CD4-positive, alpha-beta T cell (primary cell): ENCODE measurements at places on chromosomes 2 and 18.

DNA sequence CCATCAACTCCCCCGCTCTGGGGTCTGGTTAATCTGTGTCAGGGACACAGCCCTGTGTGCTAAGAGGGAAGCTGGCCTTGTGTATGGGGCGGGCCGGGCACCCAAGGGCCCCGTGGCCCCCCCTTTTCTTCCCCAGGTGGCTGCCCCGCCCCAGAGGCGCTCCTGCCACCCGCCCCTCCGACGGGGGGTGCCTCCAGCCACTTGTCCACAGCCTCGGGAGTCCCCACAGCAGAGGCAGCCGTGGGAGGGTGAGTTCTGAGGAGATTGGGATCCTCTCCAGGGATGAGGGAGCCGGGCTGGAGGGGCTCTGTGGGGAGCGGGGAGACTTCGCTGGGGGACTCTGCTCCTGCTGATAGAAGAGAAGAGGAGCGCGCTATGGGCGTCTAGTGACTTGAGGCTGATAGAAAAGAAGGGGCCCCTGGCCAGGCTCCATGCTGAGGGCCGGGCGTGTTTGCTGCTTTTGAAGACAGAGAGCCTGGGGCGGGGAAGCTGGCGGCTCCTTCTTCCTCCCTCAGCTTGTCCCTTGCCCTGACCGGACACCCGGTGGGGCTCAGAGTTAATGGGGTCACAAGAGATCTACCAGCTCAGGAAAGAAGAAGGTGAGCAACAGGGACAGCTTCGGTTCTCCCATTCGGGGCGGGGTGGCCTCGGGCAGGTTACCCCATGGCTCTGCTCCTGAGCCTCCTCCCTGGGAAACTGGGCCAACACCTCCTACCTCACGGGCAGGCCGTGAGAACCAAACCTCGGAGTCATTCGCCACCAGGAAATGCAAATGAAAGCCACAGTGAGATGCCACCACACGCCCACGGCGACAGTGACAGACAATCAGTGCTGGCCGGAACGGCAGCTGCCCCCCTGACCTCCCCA, 89.4 kb upstream of the TAF1B start:
- peak; percentile 68 for DNase-seq

- DNase-seq: no peak
Observed at GRCh38 chr2:15040429-15041084, 408.0 kb downstream of the LRATD1 start.

GRCh38 chr18:32427084-32427900, 43.4 kb downstream of the GAREM1 start:
- no peak for DNase-seq

DNA sequence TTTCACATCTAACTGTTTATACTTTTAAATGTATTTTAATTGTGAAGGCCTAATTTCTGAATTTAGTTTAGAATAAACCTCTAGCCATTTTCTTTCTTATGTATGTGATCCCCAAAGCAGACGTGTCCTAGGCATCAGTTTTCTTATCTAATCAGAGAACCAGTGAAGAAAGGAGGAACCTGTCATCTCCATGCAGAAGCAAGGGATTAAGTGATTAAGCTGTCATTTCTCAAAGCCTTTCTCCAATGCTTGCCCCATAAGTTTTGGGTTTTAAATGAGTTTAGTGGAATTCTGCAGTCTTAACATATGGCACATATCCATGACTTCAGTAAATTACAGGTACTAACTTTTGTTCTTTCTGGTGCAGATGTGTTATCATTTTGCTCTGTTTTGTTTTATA, 190.4 kb downstream of the PLCL1 start:
- DNase-seq: no peak

DNA sequence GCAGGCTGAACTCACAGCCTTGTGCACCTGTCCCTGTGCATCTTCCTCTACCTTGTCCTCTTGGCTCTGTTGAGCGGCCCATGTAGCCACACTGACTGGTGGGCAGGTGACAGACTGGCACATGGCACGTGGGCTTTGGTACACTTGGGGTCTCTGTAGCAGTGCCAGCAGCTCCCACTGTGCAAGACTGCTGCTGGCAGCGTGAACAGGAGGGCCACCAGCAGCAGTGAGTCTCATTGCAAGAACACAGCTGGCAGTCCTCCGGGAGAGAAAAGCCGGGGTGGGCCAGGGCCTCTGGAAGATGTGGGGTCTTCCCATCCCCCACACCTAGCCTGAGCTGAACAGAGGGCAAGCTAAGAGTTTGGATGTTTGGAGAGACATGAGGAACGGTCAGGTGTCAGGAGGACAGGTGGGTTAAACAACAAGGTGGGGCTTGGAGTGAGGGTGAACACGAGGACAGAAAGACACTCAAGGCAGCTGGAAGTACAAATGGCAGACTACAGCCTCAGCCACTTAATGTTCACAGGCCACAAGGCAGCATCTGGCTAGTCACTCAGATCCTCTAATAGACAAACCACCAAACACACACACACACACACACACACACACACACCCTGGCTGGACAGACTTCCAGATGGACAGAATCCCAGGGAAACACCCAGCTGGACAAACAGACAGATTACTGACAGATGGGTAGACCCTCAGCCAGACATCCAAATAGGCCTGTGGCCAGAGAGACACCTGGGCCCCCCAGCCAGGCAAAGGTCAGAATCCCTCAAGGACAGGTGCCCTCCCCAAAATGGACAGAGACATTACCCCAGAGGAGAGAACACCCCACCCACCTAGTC, 2.3 kb upstream of the PTPN18 start:
- DNase-seq: no peak

- DNase-seq: no peak
Observed at GRCh38 chr2:80205498-80205897, 99.1 kb downstream of the LRRTM1 start.

DNA sequence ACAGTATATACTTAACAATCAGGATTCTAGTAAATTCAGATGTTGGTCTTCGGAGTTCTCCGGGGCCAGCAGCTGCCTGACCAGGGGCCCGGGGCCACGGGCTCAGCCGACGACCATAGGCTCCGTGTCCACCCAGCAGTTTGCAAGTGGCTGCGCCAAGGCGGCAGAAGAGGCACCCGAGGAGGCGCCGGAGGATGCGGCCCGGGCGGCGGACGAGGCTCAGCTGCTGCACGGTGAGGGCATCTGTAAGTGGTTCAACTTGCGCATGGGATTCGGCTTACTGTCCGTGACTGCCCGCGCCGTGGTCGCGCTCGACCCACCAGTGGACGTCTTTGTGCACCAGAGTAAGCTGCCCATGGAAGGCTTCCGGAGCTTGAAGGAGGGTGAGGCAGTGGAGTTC, 136.3 kb downstream of the NUP35 start:
- DNase-seq: no peak

GRCh38 chr2:180482696-180483095, 475.6 kb upstream of the CWC22 start:
- no peak for DNase-seq

GRCh38 chr2:137173463-137173862, 408.1 kb downstream of the THSD7B start:
- DNase-seq: no peak

GRCh38 chr2:234587341-234588053, 90.6 kb upstream of the ARL4C start:
- DNase-seq: no peak

- no peak for DNase-seq
Observed at GRCh38 chr2:232883116-232883721, 13.2 kb downstream of the SNORC start.

GRCh38 chr2:110149330-110150220, 34.0 kb upstream of the MALL start:
- no peak for DNase-seq

- DNase-seq: no peak
Observed at GRCh38 chr2:186702006-186702405, 8.1 kb downstream of the FAM171B start.

DNA sequence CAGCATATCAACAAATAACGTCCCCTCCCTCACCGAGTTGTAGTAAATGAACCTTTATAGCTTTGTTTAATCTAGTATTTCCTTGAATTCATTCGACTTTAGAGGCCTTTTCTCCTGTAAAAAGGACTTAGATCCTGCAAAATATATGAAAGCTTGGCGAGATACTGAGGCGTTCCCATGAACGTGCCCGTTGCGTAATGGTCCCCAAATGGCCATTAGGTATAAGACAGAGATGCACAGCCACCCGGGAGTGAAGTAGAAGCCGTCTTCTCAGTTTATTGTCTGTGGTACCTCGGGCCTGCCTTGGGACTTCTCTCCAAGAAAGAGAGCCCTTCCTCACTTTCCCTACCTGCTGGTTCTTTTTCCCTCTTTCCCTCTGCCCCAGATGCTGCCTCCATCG, 310.6 kb downstream of the CELF4 start:
- DNase-seq: no peak

- DNase-seq: no peak
Observed at GRCh38 chr2:84158605-84159004, 300.5 kb downstream of the SUCLG1 start.

DNA sequence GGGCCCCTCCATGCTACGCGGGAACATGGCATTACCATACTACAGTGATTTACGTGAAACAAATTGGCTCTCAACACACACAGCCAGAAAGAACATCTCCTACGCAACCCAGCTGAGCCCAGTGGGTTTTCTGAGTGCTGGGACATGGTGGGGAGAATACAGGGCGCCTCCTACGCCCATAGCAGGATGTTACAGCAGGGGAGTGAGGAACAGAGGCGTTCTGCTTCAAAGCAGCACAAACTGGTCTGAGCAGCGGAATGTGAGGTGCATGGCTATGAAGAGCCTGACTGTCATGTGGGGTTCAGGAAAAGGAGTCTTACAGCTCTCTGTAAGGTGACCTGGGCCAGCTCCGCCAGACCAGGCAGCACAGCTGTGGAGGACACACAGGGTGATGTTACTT, 108.6 kb upstream of the REV1 start:
- DNase-seq: no peak

GRCh38 chr18:25648716-25649260, 296.8 kb upstream of the ZNF521 start:
- no peak for DNase-seq

DNA sequence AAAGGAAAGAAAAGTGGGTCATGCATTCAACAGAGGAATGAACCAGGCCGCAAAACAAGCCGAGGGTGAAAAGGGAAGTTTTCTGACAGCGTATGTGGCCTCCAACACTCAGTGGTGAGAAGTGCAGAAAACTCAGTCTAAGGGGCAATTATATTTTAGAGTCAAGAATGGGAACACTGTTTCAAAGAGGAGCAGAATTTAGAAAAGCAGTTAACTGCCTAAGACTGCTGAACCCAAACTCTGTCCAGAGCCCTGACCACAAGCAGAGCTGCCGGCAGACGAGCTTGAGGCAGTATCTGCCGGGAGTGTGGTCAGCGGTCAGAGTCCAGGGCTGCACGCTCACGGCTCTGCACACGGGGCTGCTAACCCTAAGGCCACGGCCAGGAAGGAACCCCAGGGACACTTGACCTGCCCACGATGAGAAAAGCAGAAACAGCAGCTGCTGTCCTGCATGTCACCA, 347.0 kb upstream of the ID2 start:
- DNase-seq: no peak

GRCh38 chr2:76851000-76851399, 671.2 kb downstream of the LRRTM4 start:
- DNase-seq: no peak

- no peak for DNase-seq
Observed at GRCh38 chr2:238127165-238128060, 11.1 kb upstream of the KLHL30 start.

DNA sequence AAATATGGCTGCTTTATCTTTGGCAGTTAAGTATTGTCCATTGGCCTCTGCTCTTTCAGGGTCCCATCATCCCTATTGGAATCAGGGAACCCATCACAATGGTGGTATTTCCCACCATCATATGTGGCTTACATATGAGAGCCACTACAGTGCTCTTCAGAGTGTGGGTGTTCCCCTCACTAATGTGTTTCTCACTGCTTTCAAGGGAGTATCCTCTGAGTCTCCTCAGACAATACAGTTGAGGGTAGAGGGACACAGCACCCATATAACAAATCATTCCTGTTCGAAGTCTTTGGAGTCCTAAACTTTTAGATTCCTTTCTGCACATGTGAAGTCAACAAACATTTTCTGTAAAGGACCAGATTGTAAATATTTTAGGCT, 48.8 kb upstream of the DNAJC10 start:
- DNase-seq: no peak

- peak; percentile 43 for DNase-seq
Observed at GRCh38 chr2:98252038-98252773, 94.0 kb upstream of the CNGA3 start.

- peak; percentile 25 for DNase-seq
Observed at GRCh38 chr18:79903071-79903635, 48.3 kb downstream of the SLC66A2 start.

GRCh38 chr2:205998583-205998982, 87.4 kb downstream of the INO80D start:
- no peak for DNase-seq

- no peak for DNase-seq
Observed at GRCh38 chr2:30701782-30702181, 105.5 kb downstream of the CAPN13 start.

- no peak for DNase-seq
Observed at GRCh38 chr2:30798536-30798991, 8.7 kb downstream of the CAPN13 start.

DNA sequence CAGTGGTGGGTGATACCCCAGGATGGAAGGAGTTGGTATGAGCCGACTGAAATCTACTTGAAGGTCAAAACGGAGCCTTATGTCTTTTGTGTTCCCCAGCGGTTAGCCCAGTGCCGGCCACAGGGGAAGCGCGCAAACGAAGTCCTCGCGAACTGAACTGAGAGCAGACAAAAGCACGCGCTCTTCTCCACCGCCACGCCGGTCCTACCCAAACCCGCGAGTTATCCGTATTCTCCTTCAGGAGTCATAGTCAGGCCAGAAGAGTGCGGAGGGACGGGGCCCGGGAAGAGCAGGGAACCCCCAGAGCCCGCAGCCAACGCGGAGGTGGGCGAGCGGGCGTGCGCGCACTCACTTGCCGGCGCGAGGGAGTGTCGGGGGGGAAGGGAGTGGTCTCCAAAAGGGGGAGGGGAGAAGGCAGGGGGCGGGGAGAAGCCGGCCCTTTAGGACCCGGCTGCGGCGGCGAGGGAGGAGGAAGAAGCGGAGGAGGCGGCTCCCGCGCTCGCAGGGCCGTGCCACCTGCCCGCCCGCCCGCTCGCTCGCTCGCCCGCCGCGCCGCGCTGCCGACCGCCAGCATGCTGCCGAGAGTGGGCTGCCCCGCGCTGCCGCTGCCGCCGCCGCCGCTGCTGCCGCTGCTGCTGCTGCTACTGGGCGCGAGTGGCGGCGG, at the start of gene IGFBP2:
Gene IGFBP2 (plus strand): TSS at position 469 of the 664 bp plus-strand sequence. CDS start 104 bp downstream, at position 573.
- DNase-seq: no peak

- no peak for DNase-seq
Observed at GRCh38 chr2:81234711-81235110, 930.2 kb upstream of the LRRTM1 start.

DNA sequence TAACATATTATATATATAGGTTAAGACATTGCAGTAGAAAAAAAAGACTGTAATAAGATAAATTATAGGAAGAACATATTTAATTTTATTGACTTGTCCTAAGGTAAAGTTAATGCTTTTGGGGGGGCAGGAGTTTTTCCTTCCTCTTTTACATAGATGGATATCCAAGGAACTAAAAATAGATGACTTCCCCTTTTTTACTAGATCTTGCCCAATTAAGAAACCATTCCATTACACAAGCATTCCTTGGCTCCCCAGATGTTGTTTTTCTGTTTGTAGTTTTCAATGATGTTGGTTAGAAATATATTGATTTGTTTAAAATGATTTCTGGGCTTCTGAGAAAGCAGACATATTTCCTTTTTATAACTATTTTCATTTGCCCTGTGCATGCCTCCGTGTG, 22.4 kb upstream of the PMAIP1 start:
- no peak for DNase-seq
